Heart right ventricle (tissue), 16 donors: ENCODE measurements at places on chromosomes 5 and 9. TPM values are rescaled to one million over a fixed set of nuclear protein-coding genes. Genes with fewer than 3 reads are reported as not detected.

The IFNA21 gene
- polyA plus RNA-seq = not detected

The RGS7BP gene
- polyA plus RNA-seq = 0.29 TPM

The BTNL9 gene
- polyA plus RNA-seq = 254 TPM

The SLC6A7 gene
- not detected for polyA plus RNA-seq

The SYNPO gene
- 129 TPM for polyA plus RNA-seq

The OR1J2 gene
- not detected for polyA plus RNA-seq

The GNG10 gene
- 25.3 TPM for polyA plus RNA-seq

The PPIC gene
- 22.5 TPM for polyA plus RNA-seq
